ENCODE measurements at places on chromosomes 3 and 15.

DNA sequence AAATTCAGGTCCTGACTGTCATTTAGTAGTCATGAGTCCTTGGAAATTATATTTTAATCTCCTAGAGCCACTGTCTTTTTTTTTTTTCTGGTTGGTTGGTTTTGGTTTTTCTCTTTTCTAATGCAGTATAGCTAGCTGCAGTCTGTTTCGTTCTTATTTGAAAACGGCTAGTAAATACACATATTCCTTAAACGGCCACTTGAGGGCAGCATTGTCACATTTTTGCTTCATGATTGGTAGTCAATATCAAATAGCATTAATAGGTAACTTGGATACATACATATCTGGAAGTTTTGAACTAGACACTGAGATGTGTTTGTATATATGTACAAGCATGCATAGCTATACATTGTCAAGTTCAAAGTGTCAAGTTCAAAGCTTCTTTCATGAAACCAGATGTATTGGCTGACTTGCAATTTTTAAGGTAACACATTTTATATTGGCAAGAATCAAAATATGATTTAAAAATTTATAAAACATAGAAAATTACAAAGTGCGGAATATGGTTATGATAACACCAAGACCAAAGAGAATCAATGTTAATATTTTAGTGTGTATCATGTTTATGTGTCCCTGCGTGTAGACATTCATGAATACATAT lies 22.5 kb downstream of the GABRA5 start:
- DNase-seq: peak; percentile 63

DNA sequence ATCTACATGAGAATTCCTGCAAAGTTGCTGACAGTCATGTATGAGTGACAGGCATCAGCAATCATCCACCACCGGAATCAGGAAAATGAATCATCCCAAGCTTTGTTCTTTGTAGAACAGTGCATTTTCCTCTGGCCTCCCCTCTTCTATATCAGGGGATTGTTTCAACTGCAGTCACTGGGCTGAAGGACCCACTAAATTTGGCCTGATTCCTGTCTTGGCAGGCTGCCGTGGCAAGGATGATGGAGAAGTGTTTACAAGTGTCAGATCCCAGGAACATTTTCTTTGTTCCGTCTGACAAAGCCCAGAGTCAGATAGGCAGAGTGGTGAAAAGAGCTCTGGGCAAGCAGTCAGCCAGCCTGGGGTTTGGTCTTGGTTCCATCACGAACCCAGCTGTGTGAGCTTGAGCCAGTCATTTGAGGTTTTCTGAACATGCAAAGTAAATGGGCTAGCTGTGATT lies 175.1 kb upstream of the TSC22D2 start:
- no peak for DNase-seq

DNA sequence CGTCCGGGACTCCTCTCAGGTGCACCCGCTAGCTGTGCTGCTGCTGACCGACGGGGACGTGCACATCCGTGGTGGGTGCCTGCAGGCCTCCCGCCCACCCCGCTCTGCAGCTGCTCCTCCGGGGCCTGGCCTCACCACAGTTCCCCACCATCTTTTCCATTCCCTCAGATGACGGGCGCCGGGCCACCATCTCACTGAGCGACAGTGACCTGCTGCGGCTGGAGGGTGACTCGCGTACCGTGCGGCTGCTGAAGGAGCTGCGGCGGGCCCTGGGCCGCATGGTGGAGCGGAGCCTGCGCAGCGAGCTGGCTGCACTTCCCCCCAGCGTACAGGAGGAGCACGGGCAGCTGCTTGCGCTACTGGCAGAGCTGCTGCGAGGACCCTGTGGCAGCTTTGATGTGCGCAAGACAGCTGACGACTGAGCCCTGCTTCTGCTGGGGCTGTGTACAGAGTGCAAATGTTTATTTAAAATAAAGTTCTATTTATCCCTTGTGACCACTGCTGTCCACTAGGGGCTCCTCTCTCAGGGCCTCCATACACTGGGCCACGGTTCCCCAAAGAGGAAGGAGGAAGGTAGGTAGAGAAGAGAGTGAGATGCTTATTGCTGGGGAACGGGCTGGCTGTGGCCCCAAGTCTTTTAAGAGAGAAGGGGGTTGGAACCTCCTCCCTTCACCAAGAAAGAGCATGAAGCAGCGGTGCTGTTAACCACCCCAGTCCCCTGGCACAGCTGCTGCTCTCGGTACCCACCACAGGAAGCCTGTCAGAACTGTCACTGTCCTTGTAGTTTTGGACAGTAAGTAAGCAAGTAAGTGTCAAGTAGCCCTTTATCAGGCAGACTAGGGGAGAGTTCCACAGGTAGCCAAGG lies 47.0 kb downstream of the DHX30 start:
- peak; percentile 35 for DNase-seq

GRCh38 chr15:78063217-78063616 lies 14.3 kb downstream of the TBC1D2B start:
- DNase-seq: no peak

GRCh38 chr3:165194511-165195240 lies 1.5 kb downstream of the SLITRK3 start:
- DNase-seq: peak; percentile 14

GRCh38 chr15:80455668-80456442 lies 51.7 kb downstream of the ARNT2 start:
- peak; percentile 71 for DNase-seq

GRCh38 chr3:111197485-111197884 lies 125.9 kb downstream of the NECTIN3 start:
- no peak for DNase-seq

DNA sequence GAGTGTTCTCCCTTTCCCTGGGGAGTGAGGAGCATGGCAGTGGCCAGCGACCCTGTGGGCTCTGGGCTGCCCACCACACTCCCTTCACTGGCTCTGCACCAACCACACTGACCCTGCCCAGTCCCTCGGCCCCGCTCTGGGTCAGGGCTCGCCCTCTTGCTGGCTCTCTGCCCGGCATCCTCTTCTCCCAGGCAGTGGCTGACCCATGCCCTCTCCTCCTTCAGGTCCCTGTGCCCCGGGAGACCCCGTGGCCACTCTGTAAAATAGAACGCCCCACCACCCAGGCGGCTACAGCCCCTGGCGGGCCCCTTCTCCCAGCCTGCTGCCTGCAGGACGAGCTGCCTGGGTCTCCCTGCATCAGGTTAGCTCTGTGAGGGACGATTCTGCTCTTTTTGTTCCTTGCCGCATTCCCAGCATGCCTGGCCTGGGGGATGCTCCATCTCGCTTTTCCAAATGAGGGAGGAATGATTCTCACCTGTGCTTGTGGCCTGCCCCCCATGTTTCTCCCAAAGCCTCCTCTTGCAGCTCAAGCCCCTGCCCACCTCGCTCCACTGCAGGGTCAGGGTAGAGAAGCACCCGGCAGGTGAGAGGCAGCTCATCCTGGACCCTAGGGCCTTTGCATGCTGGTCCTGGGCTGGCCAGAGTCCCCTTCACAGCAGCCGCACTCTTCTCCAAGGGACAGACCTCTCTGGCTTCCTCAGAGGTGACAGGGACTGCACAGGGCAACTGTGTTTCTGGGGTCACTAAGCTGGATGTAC lies 14.5 kb upstream of the CFAP100 start:
- no peak for DNase-seq

DNA sequence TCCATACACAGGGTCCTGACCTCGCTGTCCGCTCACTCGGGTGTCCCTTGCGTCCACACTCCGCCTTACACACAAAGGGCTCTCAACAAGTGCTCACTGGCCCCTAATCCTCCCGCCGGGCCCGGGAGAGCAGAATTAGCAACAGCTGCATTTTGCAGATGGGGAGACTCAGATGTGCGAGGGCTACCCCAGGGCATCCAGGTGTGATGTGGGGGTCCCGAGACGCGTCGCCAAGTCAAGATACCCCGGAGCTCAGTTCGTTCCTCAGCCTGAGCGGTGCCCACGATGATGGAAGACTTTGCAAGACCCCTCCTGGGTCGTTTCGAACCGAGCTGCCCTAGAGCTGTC lies 14.9 kb upstream of the WNT7A start:
- DNase-seq: no peak

DNA sequence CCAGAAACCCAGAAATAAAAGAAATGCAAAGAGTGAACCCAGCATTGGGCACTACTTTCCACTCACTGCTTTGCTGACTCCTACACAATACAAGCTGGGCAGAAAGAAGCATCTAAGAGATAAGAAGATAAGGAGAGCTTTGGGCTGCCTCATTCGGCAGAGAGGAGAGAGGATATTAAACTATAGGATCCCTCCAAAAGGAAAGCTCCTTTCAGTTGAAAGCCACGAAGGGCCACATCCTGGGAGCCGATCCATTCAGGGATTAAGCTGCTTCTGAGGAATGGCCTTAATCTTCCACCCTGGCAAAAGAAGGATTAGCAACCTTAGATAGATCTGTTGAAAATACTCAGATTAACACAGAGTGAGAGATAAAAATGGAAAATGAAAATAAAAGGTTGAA lies 274.9 kb upstream of the PPP2R3A start:
- peak; percentile 48 for DNase-seq

GRCh38 chr3:53174346-53175250 lies 13.6 kb downstream of the PRKCD start:
- DNase-seq: no peak

DNA sequence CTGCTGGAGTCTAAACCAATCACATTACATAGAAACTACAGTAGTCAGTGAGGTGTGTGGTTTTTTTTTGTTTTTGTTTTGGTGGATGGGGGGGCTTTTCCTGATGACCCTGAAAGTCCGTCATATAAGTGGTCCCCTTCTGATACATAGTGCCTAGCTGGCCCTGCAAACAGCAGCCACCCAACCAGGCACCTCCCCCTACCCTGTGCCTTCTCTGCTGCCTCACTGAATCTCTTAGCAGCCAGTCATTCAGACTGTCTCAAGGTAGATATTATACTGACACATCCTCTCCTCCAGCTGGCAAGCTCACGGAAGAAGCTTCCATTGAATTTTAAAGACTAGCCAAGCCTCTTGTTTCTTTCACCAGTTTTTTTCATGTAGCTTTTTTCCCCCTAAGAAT lies 21.4 kb downstream of the SYN2 start:
- no peak for DNase-seq

- no peak for DNase-seq
Observed at GRCh38 chr3:190773948-190774347, 88.5 kb downstream of the GMNC start.

DNA sequence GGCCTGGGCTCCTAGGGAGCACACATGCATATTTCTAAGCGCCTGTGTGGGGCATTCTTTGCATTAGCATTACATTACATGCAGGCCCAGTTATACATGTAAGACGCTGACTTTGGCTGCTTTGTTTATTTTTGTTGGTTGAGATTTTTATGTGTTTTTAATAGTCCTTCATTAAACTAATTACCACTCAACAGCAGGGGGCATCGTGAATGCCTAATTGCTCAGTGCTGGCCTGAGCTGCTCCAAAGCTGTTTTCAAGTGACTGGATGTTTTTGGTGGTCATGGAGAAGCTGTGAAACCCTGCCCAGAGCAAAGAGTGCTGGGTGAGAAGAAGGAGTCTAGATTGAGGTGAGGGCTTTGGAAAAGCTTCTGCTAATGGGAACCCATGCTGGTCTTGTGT lies 41.5 kb downstream of the GPD1L start:
- DNase-seq: no peak

- no peak for DNase-seq
Observed at GRCh38 chr3:50604628-50605588, 6.7 kb downstream of the CISH start.

- peak; percentile 57 for DNase-seq
Observed at GRCh38 chr3:100316641-100317069, 17.9 kb upstream of the NIT2 start.

DNA sequence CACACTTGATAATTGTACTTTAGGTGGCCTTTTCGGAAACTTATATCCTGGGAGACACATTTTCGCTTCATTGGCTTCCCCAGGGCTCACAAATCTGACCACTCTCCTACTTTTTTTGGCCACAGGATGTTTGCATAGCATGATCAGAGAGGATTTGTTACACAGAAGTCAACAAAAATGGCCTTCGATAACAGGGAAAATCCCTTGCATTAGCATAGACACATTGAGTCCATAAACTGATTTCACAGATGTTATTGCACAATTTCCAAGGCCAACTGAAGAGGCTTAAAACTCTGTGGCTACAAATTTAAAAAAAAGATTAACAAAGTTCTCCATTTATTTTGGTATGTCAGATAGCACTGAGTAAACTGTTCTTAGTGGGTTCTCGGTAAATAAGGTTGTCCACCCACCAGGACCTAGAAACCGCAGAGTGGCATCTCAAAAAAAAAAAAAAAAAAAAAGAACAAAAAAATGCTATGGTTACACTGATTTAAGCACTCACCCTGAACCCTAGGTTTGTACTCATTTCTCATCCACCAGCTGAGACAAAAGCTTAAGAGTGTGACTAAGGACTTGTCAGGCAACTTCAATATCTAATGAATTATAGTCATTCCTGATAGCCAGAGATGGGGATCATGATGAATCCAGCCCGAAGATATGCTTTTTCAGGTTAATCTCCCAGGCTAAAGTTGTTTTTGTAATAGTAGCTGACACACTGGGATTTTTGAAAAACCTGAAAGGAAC lies 188.9 kb upstream of the SYNPR start:
- DNase-seq: no peak

Measured in mesendoderm (in vitro differentiated cells).